Frontal cortex (tissue), 4 donors: ENCODE measurements at places on chromosomes 5 and 9. TPM values are rescaled to one million over a fixed set of nuclear protein-coding genes. Genes with fewer than 3 reads are reported as not detected.

Gene OR1Q1
- not detected for total RNA-seq

Gene GABRP
- total RNA-seq, result not detected

Gene SCGB3A2
- not detected for total RNA-seq

Gene GFPT2
- 11.0 TPM for total RNA-seq

Gene RPL12
- 717 TPM for total RNA-seq

Gene CDO1
- 53.8 TPM for total RNA-seq

Gene PTGR1
- 12.2 TPM for total RNA-seq

Gene TXNDC8
- not detected for total RNA-seq

Gene CEP72
- total RNA-seq, result 4.5 TPM

DNA sequence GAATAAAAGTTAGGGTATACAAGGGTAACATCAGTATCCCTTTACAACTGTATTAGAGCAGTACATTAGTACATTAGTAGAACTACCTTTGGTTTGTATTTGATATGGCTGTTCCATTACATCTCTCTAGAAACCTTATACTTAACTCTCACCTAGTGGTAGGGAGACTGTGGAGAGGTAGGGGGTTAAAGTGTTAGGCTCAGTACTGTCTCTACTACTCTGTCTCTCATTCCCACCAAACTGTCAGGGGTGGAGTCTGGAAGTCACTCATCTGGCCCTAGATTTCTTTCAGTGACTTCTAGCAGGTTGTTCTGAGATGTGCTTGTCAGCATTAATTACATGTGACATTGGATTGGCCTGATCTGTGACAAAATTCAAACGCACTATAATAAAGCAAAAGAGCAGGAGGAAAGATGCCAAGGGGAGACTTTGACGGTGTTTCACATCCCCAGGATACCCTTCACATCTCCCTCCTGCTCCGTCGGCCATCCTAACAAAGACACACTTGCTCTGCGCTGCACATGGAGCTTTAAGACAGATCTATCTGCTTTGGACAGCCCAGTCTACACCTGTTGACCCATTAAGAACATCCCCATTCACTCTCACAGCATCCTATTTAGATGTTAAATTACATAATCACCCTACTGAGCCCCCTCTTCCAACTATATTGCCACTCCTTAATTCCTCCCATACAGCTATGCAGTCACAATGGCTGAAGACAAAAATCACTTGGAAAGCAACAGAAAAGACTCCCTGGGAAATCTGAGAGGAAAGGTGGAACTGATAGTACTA lies 1043.0 kb upstream of the DMAC1 start:
- no peak for DNase-seq

GRCh38 chr9:21121079-21121478 lies 20.6 kb downstream of the IFNW1 start:
- DNase-seq, result no peak

GRCh38 chr9:79617395-79617794 lies 45.6 kb downstream of the TLE4 start:
- no peak for DNase-seq

- no peak for DNase-seq
Observed at GRCh38 chr5:141412854-141413539, at the start of gene PCDHGA10. Gene PCDHGA10 (plus strand): TSS chr5:141412987. CDS start chr5:141413176, 189 bp downstream.

DNA sequence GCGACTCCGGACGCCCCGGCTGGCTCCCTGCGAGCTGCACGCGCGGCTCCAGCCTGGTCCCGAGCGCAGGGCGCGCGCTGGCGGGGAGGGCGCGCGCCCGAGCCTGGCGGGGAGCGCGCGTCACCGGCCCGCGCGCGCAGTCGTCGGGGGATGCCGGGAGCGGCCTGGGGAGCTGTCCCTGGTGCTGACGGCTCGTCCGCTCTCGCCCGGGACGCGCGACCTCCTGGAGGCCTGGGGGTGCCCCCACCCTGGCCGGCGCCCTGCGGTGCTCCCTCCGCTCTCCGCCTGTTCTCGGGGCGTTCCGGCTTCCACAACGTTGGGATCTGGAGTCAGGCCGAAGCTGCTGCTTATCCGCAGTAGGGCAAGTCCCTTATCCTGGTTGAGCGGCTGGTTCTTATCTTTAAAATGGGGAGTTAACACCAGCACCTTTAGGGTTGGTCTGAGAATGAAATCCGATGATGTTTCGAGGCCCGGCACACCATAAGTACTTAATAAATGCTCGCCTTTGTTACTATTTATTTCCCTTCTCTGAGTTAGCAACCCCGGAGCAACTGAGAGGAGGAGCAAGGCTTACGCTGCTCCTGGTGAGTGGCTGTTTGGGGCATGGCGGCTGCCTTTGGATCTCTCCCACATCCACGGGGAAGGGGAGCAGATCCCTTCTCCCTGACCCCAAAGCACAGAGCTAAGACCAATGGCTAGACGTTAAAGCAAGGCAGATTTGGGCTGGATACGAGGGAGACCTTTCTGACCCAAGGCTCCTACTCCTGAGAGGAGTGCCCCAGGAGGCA lies at the start of gene FAM163B:
FAM163B (minus strand) TSS at position 79 of the 788 bp plus-strand sequence. CDS start 29,166 bp downstream, outside the sequence.
- DNase-seq, result peak; percentile 76

DNA sequence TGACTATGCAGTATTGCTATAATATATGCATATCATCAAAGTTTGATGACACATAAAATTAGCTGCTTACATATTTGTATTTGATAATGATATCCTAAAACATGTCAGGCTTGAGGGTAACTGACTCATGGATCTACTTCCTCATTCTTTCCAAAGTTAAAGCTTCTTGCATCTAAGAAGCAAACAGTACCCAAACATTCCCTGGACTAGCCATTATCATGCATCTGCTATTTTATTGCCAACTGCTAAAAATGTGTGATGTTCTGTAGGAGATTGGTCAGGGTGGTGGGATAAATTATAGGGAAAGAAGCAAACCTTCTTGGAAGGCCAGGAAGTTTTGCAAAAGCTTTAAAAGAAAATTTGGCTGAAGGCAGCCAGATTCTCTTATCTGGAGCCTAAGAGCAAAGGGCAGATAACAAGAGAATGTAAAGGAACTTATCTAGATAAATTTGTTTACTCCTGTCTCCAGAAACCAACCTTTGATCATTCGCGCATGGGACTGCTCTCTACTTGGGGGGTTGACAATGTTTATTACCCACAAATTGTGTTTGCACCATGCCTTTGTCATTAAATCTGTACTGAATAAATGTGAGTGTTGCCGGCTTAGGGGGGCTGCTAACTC lies 604.1 kb upstream of the TLE4 start:
- DNase-seq, result no peak

DNA sequence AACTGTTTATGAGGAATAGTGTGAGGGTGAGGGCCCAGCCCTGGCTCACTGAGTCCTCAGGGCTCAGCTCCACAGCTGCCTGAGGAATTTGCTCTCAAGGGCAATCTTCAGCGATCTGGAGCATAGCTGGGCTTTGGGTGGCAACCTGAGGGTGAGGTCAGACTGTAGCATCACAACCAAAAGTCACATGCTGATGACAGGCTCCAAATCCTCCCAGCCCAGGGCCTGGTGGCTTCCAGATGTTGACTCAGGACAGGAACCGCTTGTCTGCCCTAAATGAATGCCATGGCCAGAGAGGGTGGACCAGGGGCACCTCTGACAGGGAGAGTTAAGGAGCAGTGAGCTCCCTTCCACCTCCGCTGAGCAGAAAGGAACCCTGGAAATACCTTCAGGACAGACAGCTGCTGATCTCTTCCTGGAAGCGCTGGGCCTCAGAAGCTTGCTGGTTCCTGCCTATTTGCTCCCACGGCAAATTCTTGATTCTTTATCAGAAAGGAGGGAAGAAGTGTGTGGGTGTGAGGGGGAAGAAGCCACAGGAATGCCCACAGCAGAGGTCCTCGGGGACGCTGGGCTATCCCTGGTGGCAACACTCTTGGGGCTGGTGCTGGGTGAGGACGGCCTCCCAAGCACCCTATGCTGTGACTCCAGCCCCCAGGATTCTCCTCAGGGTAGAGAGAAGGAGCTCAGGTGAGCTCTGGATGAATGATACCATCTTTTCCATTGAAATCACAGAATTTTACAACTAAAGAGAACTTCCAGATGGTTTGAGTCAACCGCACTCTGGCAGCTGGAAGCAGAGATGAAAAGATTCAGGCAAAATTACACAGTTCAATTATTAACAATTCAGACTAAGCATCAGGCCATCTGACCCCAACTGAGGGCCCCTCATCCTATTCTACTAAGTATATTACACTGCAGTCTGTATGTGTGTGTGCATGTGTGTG lies 13.8 kb upstream of the CTSL start:
- DNase-seq, result no peak

- no peak for DNase-seq
Observed at GRCh38 chr5:168929656-168930055, 350.5 kb upstream of the PANK3 start.

DNA sequence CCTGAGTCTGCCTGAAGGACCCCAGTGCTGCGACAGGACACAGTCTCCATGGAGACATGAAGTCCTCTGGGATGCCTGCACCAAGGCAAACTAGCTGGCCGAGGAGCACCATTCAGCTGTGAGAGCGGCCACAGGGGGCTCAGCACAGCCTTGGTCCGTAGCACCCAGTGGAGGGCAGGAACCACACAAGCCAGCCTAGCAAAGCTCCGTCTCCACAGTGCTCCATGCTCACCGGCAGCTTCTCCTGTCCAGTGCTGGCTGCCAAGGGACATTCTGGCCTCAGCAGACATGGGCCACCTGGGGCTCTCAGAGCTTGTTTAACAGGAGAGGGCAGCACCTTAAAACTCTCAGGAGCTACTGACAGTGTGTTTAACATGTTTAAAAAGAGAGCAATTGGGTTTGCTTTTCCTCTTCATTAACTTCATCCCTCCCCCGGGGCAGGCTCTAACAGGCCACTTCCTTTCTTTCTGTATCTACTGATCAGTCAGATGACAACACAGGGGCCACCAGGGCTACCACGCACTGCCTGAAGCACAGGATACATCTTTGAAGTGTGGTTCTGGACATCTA lies 57.0 kb downstream of the SECISBP2 start:
- DNase-seq, result no peak

GRCh38 chr9:128892221-128892921 lies 10.4 kb downstream of the LRRC8A start:
- peak; percentile 83 for DNase-seq

GRCh38 chr9:84705128-84705527 lies 35.6 kb downstream of the NTRK2 start:
- DNase-seq, result no peak
